ENCODE measurements at places on chromosomes 7 and 10.

DNA sequence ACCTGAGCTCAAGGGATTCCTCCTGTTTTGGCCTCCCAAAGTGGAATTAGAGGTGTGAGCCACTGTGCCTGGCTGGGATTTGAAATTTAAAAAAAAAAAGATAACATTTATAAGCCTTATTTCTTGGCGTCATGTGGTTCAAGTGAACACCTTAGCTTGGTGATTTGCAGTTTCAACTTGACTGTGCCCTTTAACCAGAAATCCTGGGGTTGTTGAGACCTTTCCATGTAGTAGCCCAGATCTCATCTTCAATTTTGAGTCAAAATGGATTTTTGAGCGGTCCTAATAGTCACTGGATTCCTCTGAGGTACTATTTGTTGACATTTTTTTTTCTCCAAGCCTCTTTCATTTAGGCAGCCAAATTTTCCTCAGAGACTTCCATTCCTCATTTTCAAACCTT, 29.5 kb upstream of the FBXW4 start:
- DNase-seq, result no peak

GRCh38 chr7:38393874-38394273, 120.4 kb upstream of the TARP start:
- DNase-seq, result no peak

DNA sequence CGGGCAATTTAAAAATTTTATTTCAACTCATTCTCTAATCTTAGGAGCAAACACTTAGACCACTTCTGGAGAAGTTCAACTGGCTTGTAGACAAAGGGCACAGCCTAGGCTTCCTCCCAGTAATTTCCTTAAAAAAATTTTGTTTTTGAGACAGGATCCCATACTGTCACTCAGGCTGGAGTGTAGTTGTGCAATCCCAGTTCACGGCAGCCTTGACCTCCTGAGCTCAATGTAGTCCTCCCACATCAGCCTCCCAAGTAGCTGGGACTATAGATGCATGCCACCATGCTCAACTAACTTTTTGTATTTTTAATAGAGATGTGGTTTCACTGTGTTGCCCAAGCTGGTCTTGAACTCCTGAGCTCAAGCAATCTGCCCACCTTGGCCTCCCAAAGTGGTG, 38.4 kb downstream of the BAMBI start:
- no peak for DNase-seq

DNA sequence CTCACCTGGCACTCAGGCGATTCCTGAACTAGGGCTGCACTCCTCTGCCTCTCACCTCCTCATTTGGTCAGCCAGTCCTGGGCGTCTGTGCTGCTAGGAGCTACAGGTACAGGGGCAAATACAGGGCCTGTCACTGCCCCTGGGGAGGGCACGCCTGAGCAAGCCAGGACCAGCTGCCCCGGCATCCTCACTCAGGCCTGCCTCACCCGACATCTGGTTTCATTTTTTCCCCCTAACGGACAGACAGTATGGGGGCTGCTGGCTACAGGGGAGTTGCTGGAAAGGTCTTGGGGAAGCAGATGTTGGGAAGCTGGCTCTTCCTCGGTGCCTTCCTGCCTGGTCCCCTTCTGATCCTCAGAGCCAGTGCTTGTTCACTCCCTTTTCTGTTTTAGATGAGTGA, 77.3 kb upstream of the PPIF start:
- no peak for DNase-seq

- DNase-seq, result no peak
Observed at GRCh38 chr7:128137181-128137580, 103.9 kb upstream of the LEP start.

GRCh38 chr7:82053453-82054032, 283.7 kb upstream of the HGF start:
- no peak for DNase-seq

DNA sequence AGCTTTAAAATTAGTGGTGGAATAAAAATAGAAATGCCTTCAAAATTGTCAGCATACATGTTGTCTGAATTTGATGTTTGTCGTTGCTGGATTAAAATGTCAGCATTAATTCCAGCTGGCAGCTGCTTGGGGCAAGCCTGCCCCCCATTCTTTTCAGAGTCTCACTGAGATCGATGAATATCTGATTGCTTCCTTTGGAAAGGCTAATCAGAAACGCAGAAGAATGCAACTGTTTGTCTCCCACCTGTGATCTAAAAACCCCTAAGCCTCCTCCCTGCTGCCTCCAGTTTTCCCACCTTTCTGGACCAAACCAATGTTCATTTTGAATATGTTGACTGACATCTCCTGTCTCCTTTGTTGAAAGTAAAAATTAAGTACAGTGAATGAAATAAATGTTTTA, 27.9 kb upstream of the BNIP3 start:
- no peak for DNase-seq

GRCh38 chr7:51647931-51648351, 331.3 kb upstream of the COBL start:
- DNase-seq, result no peak

DNA sequence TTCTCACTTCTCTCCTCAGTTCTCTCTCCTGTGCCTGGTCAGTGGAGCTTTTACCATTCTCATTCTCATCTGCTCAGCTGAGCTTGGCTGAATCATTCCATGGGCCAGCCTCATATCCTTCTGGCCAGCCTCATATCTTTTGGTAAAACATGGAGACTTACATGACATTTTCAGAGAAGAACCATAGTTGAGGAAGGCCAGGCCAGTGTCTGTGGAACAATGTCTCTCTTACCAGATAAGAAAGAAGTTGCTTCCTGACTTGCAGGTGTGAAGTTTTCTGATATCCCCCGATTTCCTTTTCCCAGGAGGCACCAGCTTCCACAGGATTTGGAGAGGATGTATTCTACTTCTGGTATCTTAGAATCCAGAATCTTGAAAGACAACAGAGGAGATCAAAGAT, 24.7 kb downstream of the ST7 start:
- DNase-seq, result no peak

DNA sequence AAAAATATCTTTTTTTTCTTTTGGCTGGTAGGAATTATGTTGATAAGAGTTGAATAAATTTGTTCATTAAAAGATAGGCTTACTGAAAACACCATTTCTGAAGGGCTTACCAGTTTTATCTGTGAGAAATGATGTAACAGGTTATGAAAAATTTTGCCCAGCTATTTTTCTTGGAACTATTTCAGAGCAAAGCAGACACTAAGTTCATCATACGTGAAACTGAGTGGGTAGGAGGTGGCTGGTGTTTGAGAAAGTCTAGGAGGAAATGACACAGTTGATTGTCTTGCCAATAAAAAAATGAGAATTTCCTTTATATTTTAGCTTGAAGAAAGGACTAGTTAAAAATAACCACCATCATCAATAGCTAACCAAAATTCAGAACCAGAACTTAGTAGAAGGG, 6.2 kb upstream of the MRC1 start:
- no peak for DNase-seq

GRCh38 chr7:113831556-113831955, 87.3 kb downstream of the PPP1R3A start:
- DNase-seq, result no peak

DNA sequence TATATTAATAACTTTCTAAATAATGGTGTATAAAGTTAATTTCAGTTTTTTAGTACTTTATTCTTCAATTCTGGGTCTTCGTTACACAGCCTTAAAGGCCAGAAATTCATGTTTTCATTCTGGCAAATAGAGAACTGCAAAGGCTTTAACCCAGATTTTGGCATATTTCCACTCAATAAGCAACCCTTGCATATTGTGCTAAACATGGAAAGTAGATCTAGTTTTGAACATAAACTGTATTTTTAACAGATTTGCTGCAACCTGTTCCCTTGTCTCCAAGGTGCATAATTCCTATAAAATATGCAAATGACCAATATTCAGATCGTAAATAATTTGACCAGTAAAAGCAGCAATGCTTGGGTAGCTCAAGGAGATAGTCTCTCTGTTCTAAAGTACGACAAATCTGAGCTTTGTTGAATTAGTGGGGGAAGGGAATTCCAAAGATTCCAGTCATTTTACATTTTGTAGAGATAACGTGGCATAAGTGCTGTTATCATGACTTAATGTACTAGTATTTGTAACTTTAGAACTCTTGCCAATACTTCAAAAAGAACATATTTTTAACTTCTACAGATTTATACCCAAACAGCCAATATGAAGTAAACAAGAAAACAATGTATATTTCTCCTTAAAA, 46.4 kb upstream of the RSBN1L start:
- DNase-seq, result no peak

DNA sequence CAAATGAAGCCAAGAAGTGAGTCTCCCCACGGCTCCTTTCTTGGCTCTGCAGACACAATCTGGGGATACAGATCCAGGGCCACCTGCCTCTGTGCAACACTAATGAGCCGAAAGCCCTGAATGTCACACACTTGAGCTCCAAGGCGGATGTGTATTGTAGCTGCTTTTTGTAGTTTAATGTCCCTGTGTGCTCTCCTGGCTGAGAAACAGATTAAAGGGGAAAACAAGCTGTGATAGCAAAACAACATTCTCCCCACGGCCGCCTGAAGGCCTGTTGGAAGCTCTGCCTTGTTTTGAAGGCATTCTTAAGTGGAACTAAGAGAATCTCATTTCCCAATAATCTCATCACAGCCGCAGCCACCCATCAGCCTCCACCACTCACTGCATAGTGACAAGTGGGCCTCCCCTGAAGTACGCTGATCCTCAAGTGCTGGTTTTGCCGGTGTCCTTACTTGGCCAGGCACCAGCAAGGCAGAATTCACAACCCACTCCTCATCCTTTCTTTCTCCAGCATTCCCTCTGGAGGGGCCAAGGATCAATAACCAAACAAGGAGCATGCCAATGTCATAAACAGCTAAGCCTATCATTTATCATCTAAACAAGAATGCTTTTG, 44.4 kb upstream of the AMPH start:
- DNase-seq, result no peak

GRCh38 chr7:151351967-151352366, 10.4 kb downstream of the NUB1 start:
- no peak for DNase-seq

GRCh38 chr10:93235686-93236085, 162.0 kb downstream of the CYP26A1 start:
- DNase-seq, result no peak

DNA sequence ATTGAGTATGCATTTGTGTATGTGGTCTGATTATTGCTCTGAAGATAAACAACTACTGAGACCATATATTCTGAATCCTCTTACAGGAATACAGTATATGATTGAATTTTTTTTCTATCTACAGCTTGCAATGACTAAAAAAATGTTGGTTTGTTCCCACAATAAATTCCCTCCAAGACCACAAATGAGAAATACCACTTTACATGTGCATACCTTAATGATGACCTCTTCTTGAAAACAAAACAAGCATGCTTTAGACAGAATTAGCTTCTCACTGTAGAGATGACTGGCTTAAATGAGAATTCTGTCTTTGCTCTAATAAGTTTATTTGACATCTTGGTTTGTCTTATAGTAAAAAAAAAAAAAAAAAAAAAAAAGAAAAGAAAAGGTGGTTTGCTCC, 241.5 kb downstream of the PCDH15 start:
- DNase-seq, result no peak

DNA sequence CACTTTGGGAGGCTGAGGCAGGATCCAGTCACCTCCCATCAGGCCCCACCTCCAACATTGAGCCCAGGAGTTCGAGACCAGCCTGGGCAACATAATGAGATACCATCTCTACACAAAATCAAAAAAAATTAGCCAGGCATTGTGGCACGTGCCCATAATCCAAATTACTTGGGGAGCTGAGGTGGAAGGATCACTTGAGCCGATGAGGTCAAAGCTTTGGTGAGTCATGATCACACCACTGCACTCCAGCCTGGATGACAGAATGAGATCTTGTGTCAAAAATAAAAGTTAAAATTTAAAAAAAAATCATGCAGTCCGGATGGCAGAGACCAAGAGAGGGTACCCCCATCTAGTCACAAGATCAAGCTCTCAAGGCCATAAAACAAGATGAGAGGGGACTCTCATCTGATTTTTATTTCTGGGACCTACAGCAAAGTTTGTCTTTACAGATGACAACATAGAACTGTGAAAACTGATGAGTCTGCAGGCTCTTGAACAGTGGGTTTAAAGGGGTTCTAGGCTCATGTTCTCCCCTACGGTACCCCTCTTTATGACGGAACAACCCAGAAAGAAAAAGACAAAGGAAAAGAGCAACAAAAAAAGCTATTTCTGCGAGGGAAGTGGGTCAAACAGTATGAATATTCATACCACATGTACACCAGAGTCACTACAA, 28.9 kb upstream of the CREB3L2 start:
- no peak for DNase-seq

GRCh38 chr7:157752832-157753291, 416.1 kb downstream of the DNAJB6 start:
- no peak for DNase-seq

- DNase-seq, result no peak
Observed at GRCh38 chr10:123574109-123574698, 92.0 kb upstream of the GPR26 start.

- no peak for DNase-seq
Observed at GRCh38 chr10:17147884-17148489, 18.4 kb upstream of the CUBN start.

- DNase-seq, result no peak
Observed at GRCh38 chr10:69661414-69662172, 31.5 kb downstream of the FAM241B start.

- DNase-seq, result no peak
Observed at GRCh38 chr10:21724020-21724589, 190.1 kb downstream of the MLLT10 start.

DNA sequence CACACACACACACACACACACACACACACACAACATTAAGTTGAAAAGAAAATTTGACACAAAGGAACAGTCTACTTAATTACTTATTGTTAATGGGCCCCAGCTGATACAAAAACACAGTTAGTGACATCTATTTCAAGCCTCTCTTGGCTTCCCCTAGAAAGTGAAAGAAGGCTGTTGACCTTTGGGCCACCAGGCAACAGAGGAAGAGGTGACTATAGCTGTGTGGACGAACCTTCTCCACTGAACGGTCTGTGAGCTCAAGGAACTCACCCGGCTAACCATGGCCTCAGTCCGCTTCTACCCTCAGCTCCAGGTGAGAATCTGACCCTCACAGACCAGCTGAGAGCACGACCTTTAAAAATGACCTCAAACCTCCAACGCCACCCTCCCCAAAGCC, 32.9 kb upstream of the CALN1 start:
- no peak for DNase-seq

GRCh38 chr10:25104441-25104840, 70.4 kb upstream of the GPR158 start:
- no peak for DNase-seq

Measured in cortex of kidney (tissue), 1 donor.